ENCODE measurements at places on chromosomes 7 and 10.
A peak's percentile ranks its signal among the peaks of the same experiment; 100 is the strongest.

- no peak for DNase-seq
These were observed 8.7 kb upstream of the LIPM start for GRCh38 chr10:88793712-88794299.

DNA sequence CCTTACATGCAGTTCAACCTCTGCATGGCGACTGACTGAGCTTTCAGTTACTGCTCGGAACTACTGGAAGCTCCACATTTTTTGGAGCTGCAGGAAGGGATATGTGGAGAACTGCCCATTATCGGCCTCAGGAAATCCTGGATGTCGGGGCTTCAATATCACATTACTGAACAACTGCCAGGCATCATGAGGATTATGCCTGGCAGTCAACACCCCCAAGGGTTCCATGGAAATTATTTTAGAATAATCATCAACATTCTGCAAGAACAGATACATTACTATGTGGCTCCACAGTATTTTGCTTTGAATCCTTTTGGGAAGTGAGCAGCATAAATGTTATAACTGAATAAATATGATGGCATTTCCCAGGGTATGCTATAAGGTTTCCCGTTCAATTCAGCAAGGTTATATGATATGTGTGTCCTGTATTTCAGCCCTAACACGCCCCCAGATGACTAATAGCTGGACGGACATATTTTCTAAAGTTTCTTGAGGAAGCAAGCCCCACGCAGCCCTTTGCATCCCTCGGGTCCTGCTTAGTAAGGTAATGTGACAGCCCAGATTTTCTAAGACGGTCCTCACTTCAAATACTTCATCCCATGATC is 53.0 kb upstream of the OPALIN start:
- DNase-seq, result no peak

DNA sequence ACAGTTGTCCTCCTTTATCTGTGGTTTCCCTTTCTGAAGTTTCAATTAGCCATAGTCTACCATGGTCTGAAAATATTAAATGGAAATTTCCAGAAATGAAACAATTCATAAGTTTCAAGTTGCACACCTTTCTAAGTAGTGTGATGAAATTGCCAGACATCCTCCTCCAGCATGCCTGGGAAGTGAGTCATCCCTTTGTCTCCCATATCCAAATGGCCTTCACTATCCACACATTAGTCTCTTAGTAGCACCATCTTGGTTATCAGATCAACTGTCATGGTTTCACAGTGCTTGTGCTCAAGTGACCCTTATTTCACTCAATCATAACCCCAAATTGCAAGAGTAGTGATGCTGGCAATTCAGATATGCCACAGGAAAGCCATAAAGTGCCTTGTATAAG is 83.4 kb upstream of the PPP1R9A start:
- no peak for DNase-seq

DNA sequence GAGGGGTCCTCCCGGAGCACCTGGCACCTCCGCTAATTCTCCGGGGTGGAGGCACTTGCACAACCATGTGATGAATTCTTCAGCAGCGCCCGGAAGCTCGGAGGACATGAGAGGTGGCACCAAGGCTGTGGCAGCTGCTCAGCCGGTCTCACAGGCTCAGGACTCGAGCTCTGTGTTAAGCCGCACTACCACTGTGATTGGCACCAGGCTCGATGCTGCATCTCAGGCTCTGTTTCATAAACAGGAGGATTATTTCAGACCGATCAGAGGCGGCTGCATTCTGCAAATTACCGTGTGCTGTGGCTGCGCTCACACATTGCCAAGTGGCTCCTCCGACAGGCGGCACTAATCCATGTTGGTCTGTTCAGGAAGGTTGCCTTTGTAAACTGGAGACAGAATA is 495.2 kb downstream of the DNAJB6 start:
- DNase-seq, result no peak

- no peak for DNase-seq
These were observed 6.6 kb upstream of the INSIG1 start for GRCh38 chr7:155291045-155291530.

GRCh38 chr7:46459942-46460341 is 538.9 kb upstream of the IGFBP3 start:
- DNase-seq, result no peak

DNA sequence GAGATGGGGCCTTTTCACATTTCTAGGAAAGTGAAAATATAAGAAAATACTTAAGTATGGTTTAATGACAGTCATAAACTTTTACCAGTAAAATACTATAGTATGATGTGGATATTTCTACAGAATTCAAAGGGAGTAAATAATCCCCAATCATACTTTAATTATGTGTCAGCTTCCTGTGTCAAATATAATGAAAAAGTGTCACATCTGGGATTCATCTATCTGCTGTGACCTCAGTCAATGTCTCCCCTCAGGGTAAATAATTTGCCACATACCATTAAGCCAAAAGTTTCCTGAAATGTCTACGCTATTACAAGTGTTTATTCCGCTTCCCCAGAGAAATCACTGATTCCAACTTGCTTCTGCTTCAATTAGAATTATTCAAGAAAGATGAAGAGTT is 110.5 kb downstream of the ITGA8 start:
- DNase-seq, result no peak

DNA sequence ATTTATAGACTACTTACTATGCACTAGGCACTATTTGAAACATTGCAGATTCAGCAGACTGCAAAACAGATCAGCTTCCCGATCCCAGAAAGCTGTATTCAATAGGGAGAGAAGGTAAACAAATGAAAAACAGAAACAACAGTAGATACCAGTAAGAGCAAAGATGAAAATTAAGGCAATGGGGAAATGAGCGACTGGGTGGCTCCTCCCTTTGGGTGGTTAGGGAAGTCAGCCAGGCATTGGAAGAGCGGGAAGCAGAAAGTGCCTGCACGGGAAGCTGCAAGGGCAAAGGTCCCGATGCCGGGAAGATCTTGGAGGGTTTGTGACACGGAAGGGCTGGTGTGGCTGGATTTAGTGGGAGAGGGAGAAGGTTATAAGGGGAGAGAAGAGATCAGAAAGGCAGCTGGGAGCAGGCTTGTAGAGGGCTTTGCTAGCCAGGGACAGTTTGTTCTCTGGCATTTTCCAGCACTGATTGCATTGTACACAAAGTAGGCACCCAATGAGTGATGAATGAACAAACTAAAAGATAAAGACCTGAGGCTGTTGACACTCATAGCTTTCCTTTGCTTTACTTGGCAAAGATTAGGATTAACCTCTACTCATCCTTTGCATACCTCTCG is 67.8 kb downstream of the NAMPT start:
- DNase-seq, result no peak

DNA sequence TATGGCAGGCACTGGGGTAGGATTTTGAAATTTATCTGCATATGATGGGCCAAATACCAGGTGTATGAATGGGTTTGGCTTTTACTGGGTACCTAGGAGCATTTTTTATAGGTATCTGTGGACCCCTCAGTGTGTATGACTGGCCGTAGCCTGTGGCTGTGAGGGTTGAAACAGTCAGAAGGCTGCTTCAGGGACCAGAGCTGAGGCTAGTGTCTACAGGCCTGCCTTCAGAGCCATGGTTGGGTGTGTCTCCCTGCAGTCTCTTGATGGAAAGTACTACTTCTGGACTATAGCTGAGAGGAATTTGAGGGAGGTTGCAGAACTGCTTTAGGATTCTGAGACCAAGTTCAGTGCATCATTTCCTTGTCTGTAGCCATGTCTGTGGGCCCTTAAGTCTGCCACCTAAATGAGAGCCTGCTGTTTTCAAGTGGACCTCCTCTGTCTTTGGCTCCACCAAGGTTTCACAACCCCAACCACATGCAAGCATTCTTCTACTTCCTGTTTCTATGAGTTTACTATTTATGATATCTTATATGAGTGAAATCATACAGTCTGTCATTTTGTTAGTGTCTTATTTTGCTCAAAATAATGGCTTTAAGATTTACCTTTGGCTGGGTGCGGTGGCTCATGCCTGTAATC is 19.9 kb upstream of the ZNF138 start:
- DNase-seq, result no peak

DNA sequence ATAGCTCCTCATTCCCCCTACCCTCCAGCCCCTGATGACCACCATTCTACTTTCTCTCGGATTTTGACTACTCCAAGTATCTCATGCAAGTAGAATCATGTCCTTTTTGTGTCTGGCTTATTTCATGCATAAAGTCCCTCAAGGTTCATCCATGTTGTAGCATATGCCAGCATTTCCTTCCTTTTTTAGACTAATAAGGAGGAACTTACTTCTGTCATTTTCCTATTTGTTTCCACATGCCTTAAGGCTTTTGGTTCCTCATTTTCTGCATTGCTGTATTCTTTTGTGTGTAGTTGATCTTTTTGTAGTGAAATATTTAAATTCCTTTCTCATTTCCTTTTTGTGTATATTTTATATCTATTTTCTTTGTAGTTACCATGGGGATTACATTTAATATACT is 376.9 kb downstream of the CALN1 start:
- DNase-seq, result no peak

DNA sequence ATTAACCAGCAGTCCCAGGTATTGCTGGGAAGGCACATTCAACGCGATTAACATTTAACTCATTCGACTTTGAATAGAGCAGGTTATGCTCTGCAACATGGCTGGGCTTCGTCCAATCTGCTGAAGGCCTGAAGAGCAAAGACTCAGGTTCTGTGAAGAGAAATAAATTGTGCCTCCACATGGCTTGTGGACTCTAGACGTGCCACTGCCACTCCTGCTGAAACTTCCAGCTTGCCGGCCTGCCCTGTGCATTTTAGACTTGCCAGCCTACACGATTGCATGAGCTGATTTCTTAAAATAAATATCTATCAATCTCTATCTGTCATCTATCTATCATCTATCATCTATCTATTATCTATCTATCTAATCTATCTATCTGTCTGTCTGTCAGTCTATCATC is 138.0 kb downstream of the WDR37 start:
- DNase-seq, result no peak

- DNase-seq, result no peak
These were observed 107.8 kb downstream of the ADARB2 start for GRCh38 chr10:1629326-1630198.

- DNase-seq, result no peak
These were observed 31.8 kb upstream of the PRSS1 start for GRCh38 chr7:142717453-142717852.

DNA sequence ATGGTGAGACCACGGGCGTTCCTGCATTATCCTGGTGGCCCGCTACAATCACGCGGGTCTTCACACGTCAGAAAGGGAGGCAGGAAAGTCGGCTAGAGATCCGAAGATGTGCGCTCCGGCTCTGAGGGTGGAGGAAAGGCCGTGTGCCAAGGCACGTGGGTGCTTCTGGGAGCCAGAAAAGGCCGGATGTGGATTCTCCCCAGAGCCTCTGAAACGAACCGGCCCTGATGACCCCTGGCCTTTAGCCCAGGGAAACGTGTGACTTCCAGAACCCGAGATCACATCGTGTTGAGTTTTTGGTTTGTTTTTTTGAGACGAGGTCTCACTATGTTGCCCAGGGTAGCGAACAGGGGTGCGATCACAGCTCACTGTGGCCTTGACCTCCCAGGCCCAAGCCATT is 244.2 kb downstream of the ELFN1 start:
- no peak for DNase-seq

- no peak for DNase-seq
These were observed 63.4 kb downstream of the BBS9 start for GRCh38 chr7:33192695-33193291.

DNA sequence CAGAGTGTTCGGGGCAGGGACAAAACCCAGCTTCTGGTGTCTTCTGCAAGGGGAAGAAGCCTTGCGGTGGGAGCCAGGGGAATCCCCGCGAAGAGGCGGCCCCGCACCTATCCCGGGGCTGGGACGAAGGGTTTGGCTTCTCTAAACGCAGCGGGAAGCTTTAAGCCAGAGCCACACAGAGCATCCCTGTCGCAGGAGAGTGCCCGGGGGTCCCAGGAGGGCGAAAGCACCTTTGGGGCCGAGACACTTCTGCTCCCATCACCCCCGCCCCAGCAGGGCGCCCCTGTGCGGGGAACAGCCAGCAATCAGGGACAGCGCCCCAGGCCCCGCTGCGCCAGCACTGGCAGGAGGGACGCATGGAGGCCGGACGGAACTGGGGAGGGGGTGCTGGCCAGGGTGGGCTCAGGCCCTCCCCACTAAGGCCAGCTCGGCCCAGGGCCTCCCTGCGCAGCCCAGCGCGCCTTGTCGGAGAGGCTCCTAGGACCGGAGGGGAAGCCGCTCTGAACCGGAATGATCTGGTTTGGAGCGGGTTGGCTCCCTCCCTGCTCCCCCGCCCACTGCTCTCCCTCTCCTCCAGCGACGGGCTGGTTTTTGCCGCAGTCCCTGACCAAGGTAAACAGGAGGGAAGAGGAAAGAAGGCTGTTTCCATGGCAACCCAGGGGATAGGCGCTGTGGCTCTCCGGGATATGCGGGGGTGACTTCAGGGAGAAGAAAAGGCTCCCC is 63.9 kb downstream of the TMEM209 start:
- no peak for DNase-seq

GRCh38 chr7:19871102-19871501 is 97.7 kb upstream of the TMEM196 start:
- DNase-seq, result no peak

GRCh38 chr10:49689882-49690510 is 10.5 kb downstream of the C10orf53 start:
- no peak for DNase-seq

DNA sequence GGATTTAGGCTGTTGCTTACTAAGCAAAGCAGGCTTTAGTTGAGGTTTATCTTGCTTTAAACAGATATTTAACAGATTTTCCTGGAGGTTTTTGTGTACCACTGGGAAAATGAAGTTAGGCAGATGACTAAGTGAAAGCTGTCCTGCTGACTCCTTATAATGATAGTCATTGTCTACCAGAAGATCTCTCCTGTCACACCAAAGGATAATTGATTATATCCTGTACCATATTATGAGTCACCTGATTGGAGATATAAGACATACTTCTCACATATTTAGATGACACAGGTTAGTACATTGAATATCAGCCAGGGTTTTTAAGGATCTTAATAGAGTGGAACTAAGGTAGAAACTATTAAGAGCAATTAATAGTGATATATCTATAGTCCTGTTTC is 68.4 kb downstream of the PTEN start:
- no peak for DNase-seq

DNA sequence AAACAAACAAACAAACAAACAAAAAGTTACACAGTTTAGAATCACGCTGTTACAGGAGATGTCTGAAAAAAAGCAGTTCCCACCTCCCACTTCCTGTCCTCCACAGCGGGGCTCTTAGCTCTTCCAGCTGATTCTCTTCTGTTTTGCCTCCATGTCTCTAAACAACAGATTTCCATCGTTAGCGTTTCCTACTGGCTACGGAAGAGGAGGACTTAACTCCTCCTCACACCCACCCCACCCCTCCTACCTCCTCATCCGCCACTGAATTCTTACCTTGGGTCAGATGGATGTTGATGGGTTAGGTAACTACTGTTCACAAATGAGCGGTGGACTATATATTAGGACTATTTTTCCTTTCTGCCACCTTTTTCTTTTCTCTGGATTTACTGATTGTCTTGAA is 36.8 kb upstream of the NUB1 start:
- peak; percentile 5 for DNase-seq

DNA sequence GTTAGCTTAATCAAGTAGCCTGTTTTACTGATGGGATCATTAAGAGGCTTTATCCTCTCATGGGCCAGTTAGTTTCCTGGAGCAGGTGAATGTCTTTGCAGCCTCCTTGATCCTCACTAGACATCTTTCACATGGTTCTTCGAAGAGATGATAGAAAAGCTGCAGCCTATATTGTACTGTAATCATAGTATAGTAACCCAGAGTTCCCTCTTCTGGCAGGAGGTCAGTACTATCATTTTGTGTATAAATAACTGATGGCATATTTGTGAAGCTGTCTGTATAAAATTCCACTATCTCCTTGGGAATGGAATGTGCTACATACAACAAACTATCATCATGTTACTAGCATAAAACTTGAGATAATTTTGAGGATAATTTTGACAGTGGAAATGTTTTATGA is 123.8 kb upstream of the PRPS1L1 start:
- no peak for DNase-seq

GRCh38 chr7:97017192-97018125 is 7.2 kb downstream of the DLX5 start:
- no peak for DNase-seq
